ENCODE measurements at places on chromosomes 12 and 14.

- DNase-seq: peak; percentile 62
These were observed 1.1 kb downstream of the ETV6 start for GRCh38 chr12:11650286-11651281.

DNA sequence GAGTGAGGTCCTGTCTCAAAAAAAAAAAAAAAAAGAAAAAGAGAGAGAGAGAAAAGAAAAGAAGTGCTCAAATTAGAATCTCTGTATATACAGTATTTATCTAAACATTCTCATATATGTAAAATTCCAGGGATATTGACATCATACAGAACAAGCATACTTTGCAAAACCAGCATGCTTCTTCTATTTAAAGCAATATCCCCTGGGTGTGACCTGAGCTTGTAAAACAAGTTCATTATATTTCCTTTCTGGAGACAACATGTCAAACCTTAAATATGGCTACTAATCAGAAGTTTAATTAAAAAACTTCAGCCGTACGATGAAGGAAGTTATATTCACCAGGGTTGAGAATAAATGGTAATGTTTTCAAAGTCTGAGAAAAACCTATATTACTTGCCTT is 175.8 kb upstream of the HMGA2 start:
- DNase-seq: no peak

DNA sequence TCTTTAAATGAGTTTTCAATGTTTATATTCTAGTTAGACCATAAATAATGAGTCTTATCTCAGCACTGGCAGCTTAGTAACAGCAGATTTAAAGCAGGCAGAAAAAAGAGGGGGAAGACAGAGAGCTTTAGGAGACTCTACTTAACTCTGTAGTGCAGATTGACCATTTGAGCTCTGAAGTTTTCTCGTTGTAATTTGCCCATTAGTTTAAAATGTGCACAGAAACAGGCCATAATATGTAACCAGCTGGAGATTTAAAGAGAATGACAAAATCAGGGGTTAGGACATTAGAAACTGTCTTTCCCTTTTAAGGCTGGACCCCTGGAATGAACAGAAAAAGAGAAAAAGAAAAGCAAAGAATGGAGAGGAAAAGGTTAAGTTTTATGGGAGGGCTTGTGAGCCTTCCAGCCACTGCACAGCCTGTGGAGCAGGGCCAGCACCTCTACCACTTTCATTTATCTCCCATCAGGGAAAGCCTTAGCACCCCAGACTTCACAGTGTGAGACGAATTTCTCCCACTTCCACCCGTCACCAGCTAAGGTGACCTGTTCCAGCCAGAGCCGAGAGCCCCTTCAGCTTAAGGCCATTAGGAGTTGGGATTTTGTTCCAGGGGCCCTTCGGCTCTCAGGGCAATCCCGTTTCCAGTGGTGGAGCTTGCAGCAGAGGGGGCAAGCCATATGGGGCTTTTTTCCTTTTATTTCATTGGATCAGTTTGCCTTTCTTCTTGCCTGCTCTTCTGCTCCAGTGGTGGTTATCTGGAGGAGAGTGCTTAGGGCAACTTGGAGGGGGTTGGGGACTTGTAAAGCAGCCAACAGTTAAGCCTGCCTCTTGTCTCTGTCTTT is 8.0 kb downstream of the IL22 start:
- no peak for DNase-seq

GRCh38 chr12:78881685-78882084 is 17.1 kb downstream of the SYT1 start:
- peak; percentile 26 for DNase-seq

GRCh38 chr14:87148655-87149054 is 844.3 kb downstream of the GALC start:
- DNase-seq: peak; percentile 18

GRCh38 chr12:122982477-122982815 is 2.0 kb downstream of the ARL6IP4 start:
- DNase-seq: no peak

- no peak for DNase-seq
These were observed 30.2 kb downstream of the OSBPL8 start for GRCh38 chr12:76529226-76529918.

- DNase-seq: no peak
These were observed 1940.0 kb upstream of the SEL1L start for GRCh38 chr14:83473416-83474235.

- peak; percentile 93 for DNase-seq
These were observed 4.0 kb downstream of the FBXL14 start for GRCh38 chr12:1590221-1590979.

- no peak for DNase-seq
These were observed 224.8 kb downstream of the CACNA1C start for GRCh38 chr12:2277492-2278155.

DNA sequence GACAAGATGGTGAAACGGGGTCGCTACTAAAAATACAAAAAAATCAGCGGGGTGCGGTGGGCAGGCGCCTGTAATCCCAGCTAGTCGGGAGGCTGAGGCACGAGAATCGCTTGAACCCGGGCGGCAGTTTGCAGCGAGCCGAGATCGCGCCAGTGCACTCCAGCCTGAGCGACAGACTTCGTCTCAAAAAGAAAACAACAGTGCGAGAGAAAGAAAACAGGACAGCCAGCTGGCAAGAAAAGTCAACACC is 633 bp upstream of the RNU4-2 start:
- no peak for DNase-seq

DNA sequence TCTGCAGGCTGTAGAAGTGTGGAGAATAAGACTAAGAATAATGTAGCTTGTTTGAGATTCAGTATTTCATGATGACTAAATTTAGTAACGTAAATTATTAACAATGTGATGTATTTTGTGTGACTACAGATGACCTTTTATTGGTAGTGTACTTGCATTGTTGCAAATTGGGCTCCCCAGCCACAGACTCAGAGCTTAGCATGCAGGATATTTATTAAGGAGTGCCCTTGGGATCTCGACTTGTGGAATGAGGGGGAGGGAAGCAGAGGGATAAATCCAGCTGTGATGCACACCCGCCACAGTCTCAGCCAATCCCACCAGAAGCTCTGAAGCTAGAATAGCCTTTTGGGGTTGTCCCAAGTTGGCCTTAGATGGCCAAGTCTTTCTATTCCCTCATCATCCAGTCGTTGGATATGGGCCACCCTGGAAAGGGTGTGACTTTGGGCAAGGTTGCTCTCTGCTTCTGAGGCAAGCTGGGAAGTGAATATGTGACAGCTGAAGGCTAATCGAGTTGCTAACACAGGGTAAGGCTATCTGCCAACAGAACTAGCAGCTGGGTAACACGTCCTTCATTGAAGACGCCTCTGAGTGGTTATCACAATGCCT is 42.1 kb upstream of the USP44 start:
- no peak for DNase-seq

- DNase-seq: no peak
These were observed 3.3 kb downstream of the AKT1 start for GRCh38 chr14:104792101-104792884.

DNA sequence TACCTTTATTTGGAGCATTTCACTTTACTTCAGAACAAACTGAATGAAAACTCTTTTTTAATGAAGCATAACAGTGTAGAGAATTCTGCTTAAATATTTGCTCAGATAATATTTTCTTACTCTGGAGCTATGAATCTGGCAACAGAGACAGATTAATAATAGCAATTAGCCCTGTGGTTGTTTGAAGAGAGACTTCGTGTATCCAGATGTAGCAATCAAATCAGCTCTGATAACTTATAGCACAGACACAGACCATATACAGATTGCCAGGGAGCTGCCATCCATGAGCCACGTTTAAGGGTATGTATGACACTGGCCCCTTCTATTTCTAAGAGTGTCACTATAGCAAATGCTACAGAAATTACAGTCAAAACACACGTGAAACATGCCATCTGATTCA is 146.6 kb downstream of the EXOC5 start:
- DNase-seq: no peak

DNA sequence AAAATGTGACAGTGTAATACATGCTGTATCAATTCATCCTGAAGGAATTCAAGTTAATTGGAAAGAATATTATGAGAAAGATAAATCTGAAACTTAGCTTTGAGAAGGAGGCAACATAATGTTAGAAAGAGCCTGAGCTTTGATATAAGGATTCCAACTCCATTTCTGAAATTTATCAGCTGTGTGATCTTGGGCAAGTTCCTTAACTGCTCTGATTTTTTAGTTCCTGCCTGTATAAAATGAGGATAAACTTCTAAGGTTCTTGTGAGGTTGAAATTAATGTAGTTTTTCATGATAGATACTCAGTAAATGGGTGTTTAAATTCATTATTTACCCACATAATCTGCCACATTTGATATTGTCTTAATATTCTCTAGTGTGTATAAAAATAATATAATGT is 14.6 kb upstream of the ATP2B1 start:
- no peak for DNase-seq

- DNase-seq: peak; percentile 51
These were observed 43.5 kb upstream of the FKBP4 start for GRCh38 chr12:2751230-2751629.

GRCh38 chr14:97376310-97376709 is 579.1 kb downstream of the VRK1 start:
- DNase-seq: no peak

GRCh38 chr14:75486318-75486717 is 36.0 kb upstream of the BATF start:
- no peak for DNase-seq

- no peak for DNase-seq
These were observed 84.5 kb downstream of the PLEKHG3 start for GRCh38 chr14:64788706-64789105.

- DNase-seq: peak; percentile 80
These were observed 196.6 kb downstream of the GLT1D1 start for GRCh38 chr12:129049917-129050316.

- DNase-seq: no peak
These were observed 5.5 kb upstream of the NR1H4 start for GRCh38 chr12:100468126-100468525.

DNA sequence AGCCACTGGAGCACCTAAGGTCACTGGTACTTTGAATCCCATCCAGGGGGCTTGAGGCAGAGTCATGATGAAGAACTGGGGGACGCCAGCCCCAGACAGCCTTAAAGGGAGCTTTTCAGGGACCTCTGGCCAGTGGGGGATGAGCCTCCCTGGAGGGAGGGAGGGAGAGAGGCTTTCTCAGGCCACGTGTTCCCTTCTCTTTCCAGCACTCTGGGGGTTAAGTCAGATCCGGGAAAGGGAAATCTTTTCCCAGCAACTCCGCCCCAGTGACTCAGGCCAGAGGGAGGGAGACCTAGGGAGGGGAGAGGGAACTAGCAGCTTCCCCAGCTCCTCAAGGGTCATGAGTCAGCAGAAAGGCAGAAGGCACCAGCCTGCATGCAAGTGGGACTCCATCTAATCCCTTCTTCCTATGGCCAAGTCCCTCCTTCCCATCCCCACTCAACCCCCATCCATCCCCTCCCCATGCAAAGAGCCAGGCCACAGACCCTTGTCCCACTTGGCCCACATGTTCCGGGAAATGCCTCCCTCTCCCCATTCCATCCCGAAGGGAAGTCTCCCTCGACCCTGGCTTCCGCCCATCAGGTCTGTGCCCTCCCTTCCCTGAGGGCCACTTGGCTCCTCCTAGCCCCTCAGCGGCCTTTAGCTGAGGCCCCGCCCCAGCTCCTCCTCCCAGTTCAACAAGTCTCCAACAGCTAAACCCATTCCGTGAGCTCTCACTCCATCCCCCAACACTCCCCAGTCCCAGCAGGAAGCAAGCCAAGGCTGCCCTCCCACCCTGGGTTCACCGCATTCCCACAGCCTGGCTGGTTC is 5.6 kb downstream of the TNFRSF1A start:
- peak; percentile 99 for DNase-seq

- peak; percentile 23 for DNase-seq
These were observed 550.0 kb downstream of the SOX5 start for GRCh38 chr12:23399402-23399933.

- no peak for DNase-seq
These were observed 56.9 kb downstream of the TESC start for GRCh38 chr12:117042171-117042842.

DNA sequence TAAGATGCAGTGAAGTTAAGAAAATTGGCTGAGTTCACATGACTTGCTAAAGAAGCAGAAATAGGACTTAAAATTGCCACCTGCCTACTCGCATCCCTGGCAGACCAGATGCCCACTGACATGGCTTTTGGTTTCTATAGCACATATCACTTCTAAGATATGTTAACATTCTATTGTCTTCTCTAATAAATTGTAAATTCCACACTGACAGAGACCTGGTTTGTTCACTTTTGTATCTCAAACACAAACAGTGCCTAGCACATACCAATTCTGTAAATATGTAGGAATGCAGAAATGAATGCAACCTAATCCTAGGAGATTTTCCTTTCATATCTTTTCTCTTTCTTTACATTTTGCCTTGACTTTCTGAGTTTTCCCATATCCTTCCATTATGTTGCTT is 1047.6 kb downstream of the AACS start:
- DNase-seq: no peak

DNA sequence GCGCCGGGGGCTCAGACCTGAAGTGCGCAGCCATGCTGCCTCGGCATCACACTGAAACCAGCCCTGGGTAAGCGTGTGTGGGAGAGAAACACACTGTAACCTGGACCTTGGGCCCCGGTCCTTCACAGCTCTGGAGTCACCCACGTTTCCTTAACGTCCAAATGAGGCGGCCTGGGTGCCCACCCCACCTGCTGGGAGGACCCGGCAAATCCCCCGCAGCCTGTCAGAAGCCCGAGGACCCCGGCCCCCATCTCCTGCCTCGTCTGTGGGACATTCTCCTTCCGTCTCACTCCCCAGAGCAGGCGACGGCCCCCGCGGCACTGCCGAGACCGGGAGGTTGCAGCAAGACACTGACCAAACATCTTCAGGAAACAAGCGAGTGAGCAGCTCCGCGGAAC is 66.5 kb upstream of the GALNT9 start:
- DNase-seq: no peak

DNA sequence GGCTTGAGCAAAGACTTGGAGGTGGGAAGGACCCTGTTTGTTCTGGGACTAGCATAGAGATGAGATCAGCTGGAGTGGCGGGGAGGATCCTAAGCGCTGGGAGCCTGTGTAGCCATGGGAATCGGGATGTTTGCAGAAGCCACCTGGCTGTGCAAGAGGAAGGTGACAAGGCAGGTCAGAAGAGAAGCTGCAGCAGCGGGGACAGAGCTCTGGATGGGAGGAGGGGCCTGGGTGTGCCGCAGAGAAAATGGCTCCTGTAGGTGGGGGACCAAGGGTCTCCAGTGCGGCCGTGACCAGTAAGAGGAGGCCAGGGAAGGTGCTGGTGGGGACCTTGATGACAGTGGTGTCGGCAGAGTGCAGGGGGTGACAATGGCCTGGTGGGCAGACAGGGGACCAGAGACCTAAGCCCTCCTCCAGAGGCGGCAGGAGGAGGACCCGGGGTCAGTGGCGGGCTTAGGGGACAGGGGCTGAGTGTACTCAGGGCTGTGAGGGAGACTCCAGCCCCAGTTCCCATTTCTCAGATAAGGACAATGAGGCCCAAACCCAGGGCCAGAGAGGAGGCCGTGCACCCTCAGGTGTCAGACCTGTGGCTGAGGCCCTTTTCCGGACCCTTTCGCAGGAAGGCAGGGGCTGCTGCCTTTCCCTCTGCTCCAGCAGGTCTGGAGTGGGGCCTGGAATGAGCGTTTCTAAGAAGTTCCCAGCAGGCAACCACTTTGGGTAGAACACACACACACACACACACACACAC is 206.6 kb upstream of the RTL1 start:
- no peak for DNase-seq

Data from GM23338 (cell line).